Umbilical cord (tissue), 2 donors: ENCODE measurements at places on chromosomes 16 and 17. TPM values are rescaled to one million over a fixed set of nuclear protein-coding genes. Genes with fewer than 3 reads are reported as not detected.
A peak's percentile ranks its signal among the peaks of the same experiment; 100 is the strongest.

DNA sequence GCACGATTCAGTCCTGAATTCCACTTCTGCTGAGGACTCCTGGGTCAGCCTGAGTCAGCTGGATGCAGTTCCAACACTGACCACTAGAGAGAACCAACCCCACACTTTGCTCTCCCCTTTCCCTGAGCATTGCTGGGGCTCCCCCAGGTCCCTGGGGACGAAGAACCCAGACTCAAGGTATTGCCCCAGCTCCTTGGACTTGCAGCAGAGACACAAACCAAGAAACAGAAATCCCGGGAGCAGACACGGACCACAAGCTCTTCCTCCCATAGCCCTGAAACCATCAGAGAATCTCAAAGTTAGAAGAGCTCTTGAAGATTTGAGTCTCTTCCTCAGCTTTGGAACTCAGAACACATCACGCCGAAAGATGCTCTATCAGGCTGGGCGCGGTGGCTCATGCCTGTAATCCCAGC lies 678 bp upstream of the GH1 start:
- peak; percentile 60 for DNase-seq

- no peak for DNase-seq
Observed at GRCh38 chr16:56852401-56852730, 12.6 kb upstream of the SLC12A3 start.

- no peak for DNase-seq
Observed at GRCh38 chr17:1725642-1726511, 1.4 kb downstream of the WDR81 start.

DNA sequence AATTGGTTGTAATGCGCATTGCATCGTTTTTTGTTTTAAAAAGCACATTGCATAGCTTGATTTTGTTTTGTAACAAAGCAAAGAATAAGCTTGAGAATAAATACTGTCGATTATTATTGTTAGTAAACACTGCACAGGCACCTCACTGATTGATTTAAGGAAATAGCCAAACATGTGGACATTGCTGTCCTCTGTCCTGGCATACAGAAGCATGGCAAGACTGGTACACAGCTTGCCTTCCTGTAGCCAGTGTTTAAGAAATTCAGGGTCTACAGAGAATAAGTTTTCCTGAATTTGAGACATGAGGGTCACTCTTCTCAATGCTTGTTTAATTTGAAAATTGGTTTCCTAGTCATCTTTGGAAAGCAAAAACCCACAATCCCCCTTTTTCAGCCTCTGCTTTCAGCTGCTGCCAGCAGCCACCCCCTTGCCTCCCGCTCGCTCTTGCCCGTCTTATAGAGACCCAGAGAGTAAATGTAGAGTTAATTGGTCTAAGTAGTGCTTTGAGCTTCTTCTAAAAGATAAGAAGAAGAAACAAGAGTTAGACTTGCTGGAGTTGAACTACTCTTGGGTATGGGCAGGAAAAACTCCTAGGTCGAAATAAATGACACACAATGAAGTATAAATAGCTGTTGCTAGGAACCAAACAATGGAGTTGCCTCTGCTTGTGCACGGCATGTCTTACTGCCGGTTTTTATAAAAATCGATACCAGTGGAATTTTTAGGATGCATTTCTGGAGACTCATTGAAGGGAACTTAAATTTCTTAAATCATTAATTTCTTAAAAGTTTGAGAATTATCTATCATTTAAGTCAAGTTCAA lies 116.6 kb downstream of the MRTFB start:
- no peak for DNase-seq

The FAM171A2 gene
- 16.4 TPM for total RNA-seq
